Subcutaneous preadipocyte (primary cell): ENCODE measurements at places on chromosomes 5 and 9. TPM values are rescaled to one million over a fixed set of nuclear protein-coding genes. Genes with fewer than 3 reads are reported as not detected.

The IL5 gene
- total RNA-seq = not detected in 2 replicates

The SLC6A18 gene
- not detected in 2 replicates for total RNA-seq

The GFPT2 gene
- total RNA-seq = 147 and 206 TPM in 2 replicates

The SPATA31D4 gene
- total RNA-seq = not detected in 2 replicates

The OTP gene
- not detected in 2 replicates for total RNA-seq

The MZB1 gene
- under 0.01 TPM in 1 of 2 replicates, not detected in the other for total RNA-seq

The MORN5 gene
- total RNA-seq = not detected in 2 replicates

The FAXDC2 gene
- 3.1 and 7.3 TPM in 2 replicates for total RNA-seq

The LCN2 gene
- total RNA-seq = not detected in 2 replicates

The PDE8B gene
- under 0.01 TPM in 1 of 2 replicates, not detected in the other for total RNA-seq

The TTC16 gene
- total RNA-seq = under 0.01 and 0.20 TPM in 2 replicates

The SLC6A19 gene
- not detected in 2 replicates for total RNA-seq
